Tibial nerve (tissue), 4 donors: ENCODE measurements at places on chromosomes 7 and 10. TPM values are rescaled to one million over a fixed set of nuclear protein-coding genes. Genes with fewer than 3 reads are reported as not detected.

Gene ADAM8
- 11.3 TPM for total RNA-seq

Gene GPER1
- total RNA-seq: 6.1 TPM

GRCh38 chr10:37960591-37961137 is 15.8 kb downstream of the ZNF25 start:
- H3K4me1 ChIP-seq: no peaks in the 10 kb centered on the region
- no peak for DNase-seq
- H3K27me3 ChIP-seq: no peaks in the 10 kb centered on the region
- peaks cover 12% of the 10 kb centered on the region for H3K36me3 ChIP-seq

- no peaks in the 10 kb centered on the region for H3K36me3 ChIP-seq
- no peak for DNase-seq
- H3K27ac ChIP-seq: no peak overlapping the region
Measured at GRCh38 chr7:138030679-138031351, 28.9 kb upstream of the CREB3L2 start.

DNA sequence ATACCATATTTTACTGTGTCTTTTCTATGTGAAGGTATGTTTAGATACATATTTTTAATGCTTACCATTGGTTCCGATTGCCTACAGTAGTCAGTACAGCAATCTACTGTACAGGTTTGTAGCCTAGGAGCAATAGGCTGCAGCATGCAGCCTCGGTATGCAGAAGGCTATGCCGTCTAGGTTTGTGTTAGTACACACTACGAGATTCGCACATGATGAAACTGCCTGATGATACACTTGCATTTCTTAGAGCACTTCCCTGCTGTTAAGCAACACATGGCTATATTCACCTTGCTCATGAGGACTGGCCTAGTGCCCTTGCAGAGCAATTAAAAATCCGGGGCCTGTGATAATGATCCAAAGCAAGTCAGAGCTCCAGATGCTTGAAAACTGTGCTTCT is 62.4 kb downstream of the MKX start:
- H3K4me1 ChIP-seq: no peaks in the 10 kb centered on the region
- no peak overlapping the region for H3K27ac ChIP-seq
- no peak for DNase-seq

- H3K4me1 ChIP-seq: peaks cover 7% of the 10 kb centered on the region
- no peak for DNase-seq
- no peaks in the 10 kb centered on the region for H3K27me3 ChIP-seq
- H3K4me3 ChIP-seq: no peak overlapping the region
Measured at GRCh38 chr10:14625192-14625631, 149.5 kb downstream of the FAM107B start.
